SK-N-SH treated with all-trans-retinoic acid at 6 μM for 48 hours (cell line): ENCODE measurements at places on chromosomes 4 and X.

- ATAC-seq: no peak
Observed at GRCh38 chr4:16833722-16834121, 64.7 kb downstream of the LDB2 start.

GRCh38 chrX:115625572-115626301, 64.8 kb downstream of the PLS3 start:
- peak; percentile 55 for ATAC-seq

GRCh38 chr4:16503421-16504100, 277.3 kb upstream of the TAPT1 start:
- no peak for ATAC-seq

GRCh38 chr4:128810331-128810870, 901 bp downstream of the JADE1 start:
- ATAC-seq: peak; percentile 18; the same call in 2 of the 3 replicates

DNA sequence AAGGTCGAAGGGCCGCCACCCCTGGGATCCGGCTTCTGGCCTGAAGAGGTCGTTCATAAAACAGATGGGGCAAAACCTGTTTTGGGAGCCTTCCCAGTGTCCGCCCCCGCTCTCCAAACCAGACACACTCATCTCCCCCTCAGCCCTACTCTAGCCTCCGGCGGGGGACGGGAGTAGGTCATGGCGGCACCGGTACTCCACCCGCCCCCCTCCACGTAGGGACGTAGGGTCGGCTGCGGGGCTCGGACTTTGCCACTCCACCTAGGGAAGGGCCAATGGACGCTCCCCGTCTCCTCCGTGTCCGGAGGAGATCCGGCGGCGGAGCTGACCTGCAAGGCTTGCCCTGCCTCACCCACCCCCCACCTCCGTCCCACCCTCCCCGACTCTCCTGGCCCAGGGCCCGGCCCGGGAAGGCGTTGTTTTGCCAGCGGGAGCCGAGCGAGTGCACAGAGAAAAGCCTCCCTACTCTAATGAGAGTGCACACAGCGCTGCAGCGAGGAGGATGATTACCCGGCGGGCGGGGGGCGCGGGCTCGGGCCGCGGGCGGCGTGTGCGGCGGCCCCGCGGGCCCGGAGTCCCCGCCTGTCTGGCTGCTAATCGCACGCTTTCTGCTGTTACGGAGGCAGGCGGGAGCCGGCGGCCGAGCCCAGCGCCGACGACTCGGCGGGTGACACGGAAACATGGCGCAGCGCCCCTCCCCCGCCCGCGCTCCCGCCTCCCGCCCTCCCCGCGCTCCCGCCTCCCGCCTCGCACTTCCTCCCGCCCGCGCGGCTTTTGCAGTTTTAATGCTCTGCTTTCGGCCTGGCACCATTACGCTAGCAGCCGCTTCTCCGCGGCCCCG, 8.3 kb upstream of the BCOR start:
- peak; percentile 48 for ATAC-seq

DNA sequence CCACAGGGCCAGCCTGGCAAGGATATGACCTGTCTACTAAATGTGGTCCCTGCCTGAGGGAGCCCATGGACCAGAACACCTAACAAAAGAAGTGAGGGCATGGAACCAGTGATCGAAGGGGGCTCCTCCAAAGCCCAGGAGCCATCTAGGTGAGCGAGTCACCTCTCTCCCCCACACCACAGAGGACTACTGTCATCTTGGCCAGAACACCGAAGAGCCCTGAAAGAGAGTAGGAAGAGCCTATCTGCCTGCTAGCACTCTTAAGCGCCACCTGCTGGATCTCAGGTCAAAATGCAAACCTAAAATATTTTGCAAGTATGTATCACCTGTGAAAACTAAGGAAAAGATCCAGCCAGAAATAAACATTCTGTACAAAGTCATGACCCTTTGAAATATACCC, 137.9 kb upstream of the ZXDB start:
- ATAC-seq: 0 out of 3 replicates have a peak, but pooled peaks have one; percentile 43

DNA sequence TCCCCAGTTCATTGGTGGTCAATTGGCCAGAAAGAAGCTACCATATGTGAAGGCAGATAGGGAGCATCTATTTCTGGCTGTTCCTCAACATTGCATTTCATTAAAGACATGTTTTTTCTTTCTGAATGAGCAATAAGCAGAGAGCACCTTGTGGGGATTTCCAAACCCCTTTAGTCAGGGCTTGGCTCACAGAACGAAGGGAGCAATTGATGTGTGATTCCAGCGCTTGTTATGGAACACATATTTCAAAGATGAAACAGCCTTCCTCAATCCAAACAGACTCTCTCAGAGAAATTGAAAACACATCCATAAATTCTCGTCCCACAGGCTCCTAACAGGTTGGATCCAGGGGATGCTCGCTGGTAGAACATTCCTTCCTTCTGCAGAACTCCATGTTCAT, 84.1 kb downstream of the CLCN4 start:
- ATAC-seq: peak; percentile 64

DNA sequence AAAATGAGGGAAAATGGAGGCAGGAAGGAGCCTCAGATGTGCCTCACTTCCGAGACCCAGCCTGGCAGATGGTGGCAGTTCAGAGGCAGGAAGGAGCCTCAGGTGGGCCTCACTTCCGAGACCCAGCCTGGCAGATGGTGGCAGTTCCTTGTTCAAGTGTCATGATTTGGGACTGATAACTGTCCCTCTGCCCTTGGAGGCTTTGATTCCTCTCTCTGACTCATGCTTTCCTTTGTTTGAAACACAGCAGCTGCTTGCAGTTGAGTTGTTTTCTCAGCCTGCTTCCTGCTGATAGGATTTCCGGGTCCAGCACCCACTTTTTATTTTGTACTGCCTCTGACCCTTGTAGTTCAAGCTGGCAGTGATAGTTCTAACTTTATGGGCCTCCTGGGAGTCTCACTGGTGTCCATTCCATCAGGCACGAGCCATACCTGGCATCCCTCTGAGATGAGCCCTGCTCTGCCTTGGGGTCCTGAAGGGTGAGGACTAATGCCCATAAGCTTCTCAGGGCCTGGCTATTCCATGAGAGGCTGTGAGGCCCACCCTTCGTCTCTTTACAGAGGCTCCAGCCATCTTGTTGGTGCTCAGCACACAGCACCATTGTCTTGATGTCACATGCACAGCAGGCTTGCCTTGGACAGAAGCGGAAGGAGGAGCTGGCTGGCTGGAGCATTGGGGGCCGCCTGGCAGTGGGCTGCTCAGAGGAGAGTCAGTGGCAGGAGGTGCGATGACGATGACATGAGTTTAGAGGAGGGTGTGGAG, 13.0 kb downstream of the RGS12 start:
- peak; percentile 33; the same call in 1 of the 3 replicates for ATAC-seq

- no peak for ATAC-seq
Observed at GRCh38 chr4:8908206-8908893, 36.7 kb upstream of the HMX1 start.

GRCh38 chr4:113043591-113043990, 5.9 kb upstream of the ANK2 start:
- no peak for ATAC-seq

DNA sequence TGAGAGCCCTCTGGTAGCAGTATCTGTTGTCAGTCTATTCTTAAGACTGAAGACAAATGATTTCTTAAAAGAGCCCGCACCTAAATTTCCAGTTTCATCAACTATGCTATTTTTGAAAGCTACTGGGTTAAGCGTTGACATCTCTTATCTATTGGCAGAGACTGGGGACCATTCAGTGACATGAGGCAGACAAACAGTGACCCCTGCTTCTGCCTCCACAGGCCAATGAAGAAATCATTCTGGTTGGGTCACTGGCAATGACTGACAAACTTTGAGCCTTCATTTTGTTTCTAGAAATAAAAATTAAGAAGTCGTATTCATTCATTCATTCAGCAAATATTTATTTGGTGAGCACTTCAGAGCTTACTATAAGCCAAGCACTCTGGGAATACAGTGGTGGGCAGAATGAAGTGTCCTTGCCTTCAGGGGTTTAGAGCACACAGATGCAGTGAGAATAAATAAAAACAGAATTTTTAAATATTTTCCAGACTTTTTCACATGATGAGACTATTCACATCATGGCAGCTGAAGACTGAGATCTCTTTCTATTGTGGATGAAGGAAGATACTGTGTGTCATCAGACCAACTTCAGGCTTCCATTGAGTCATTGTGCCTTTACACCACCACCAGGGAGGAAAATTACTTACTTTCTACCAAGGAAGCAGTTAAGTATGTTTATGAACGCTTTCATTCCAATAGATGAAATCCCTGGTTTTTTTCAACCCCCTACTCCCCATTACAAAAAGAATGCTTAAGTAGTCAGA, 36.0 kb downstream of the SORBS2 start:
- ATAC-seq: no peak

GRCh38 chr4:18568600-18568999, 547.0 kb upstream of the LCORL start:
- no peak for ATAC-seq

DNA sequence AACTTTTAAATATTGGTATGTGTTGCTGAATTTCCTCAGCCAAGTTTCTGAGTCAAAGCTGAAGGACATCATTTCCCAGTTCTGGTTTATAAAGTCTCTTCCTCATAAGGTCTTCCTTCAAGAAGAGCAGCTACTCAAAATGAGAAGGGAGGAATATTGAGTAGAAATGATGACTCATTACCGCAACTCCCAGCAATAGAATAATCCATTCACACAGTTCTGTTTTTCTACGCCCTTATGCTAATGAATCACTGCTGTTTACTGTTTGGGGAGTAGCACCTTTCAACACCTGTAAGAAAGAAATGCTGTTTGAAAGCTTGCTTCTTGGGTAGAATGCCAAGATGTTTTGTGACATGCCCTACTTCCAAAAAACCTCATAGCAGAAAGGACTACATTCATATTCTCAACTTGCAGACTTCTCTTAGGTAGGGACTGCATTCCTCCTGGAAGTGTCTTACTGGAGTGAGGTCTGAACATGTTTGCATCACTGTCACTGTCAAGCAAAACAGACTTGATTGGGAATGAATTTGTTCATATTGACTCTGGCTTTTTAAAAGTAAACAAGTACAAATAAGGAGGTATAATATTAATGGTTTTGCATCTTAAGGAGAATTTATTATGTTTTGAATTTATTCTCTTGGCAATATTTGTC, 147.2 kb upstream of the BANK1 start:
- ATAC-seq: no peak
